ENCODE measurements at places on chromosomes 4 and X.

- no peak for DNase-seq
Observed at GRCh38 chr4:1235381-1236102, 13.4 kb downstream of the CTBP1 start.

DNA sequence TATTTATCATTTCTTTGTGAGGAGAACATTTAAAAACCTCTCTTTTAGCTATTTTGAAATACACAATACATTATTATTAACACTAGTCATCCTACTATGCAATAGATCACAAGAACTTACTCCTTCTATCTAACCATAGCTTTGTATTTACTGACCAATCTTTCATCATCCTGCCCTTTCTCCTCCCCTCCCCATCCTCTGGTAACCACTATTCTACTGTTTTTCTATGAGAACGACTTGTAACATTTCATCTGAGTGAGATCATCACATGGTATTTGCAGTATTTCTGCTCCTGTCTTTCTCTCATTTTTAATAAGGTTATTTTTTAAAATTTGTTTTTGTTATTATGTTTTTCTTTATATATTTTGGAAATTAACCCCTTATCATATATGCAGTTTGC, 331.8 kb downstream of the TEX13C start:
- DNase-seq = no peak

- no peak for DNase-seq
Observed at GRCh38 chr4:74037076-74037955, 1.2 kb downstream of the CXCL3 start.

DNA sequence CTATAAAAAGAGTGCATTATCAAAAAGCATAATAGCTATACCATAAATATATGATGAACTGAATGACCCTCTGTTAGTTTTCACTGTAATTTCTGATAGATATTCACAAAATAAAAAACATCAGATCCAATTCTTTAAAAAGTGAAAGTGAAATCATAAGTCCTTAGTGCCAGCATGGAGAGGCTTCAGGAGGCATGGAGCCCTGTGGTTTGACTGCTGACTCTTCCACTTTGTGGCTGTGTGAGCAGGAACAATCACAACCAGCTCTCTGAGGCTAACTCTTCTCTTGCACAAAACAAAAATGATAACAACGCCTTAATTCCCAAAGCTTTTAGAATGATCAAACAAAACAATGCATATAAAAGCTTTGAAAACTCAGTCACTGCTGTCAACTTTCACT, 1143.9 kb downstream of the PDHA2 start:
- no peak for DNase-seq

GRCh38 chr4:958314-958665, 15.1 kb downstream of the DGKQ start:
- no peak for DNase-seq

DNA sequence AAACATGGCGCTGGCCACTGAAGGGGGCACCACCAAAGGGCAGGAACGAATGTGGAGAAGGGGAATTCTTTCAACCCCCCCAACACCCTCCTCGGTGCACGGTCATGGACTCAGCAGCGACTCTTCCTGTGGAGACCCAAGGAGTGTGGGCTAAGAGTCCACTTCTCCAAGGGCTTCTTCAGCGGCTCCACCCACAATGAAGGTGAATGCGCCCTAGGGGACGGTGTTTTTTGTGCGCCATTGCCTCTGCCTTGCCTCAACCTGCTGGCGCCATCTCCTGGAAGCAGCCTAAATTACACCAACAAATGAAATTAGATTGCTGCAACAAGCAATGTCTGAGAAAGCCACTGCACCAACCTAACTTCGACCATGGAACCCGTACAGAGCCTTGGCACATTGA, 169.2 kb upstream of the MAGEB18 start:
- DNase-seq = peak; percentile 62

- DNase-seq = no peak
Observed at GRCh38 chr4:40453912-40454311, 118.8 kb downstream of the CHRNA9 start.

DNA sequence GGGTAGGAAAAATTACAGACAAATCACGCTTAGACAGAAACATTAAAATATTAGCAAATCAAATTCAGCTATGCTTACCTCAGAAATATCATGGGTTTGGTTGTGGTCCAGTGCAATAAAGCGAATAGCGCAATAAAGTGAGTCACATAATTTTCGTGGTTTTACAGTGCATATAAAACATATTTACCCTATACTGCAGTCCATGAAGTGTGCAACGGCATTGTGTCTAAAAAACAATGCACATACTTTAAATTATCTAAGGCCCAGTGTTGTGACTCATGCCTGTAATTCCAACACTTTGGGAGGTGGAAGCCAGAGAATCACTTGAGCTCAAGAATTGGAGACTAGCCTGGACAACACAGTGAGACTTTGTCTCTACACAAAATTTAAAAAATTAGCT, 195.7 kb upstream of the IL1RAPL1 start:
- no peak for DNase-seq

- DNase-seq = peak; percentile 74
Observed at GRCh38 chr4:77240469-77241066, 83.6 kb downstream of the CCNG2 start.

- no peak for DNase-seq
Observed at GRCh38 chr4:184641022-184641421, 8.2 kb downstream of the CASP3 start.

DNA sequence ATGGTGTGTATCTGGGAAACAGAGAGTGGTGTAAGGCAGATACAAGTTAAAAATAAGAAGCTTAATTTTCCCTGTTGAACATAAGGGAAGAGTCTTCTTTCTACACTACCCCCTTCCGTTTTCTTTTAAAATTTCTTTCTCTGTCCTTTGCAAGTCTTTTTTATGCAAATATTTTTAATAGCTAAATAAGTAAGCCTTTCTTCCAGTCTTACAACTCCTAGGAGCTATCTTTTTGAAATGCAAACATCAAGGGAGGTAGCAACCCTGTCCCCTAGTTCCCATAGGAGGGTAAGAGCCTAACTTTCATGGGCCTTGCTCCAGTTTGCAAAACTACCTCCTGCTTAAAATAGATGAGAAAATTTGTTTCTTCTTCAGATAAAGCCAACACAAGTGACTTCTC, 121.5 kb downstream of the MBNL3 start:
- no peak for DNase-seq

- DNase-seq = no peak
Observed at GRCh38 chrX:27924261-27924660, 57.0 kb downstream of the DCAF8L1 start.

GRCh38 chr4:43242606-43243005, 350.1 kb downstream of the GRXCR1 start:
- no peak for DNase-seq

GRCh38 chrX:44071070-44071645, 98.0 kb upstream of the NDP start:
- DNase-seq = no peak

GRCh38 chr4:125115941-125116340, 198.8 kb upstream of the FAT4 start:
- no peak for DNase-seq

DNA sequence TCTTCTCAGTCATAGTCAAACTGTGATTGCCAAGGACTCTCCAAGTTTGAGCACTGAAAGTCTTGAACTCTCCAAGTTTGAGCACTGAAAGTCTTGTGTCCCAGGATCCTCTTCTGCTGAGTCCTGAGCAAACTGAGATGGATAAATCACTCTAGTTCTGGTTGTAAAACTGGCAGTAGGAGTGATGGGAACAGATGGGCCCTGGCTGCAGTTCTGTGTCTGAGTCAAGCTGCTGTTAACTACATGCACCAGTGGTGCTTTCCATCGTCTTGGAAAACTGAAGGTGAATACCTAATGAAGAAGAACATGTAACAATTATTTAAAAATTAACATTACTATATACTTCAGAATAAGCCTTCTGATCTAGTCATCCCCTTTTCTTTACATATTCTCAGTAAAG, 27.6 kb upstream of the KCNIP4 start:
- no peak for DNase-seq

GRCh38 chr4:140739971-140740370, 16.2 kb downstream of the TBC1D9 start:
- DNase-seq = no peak

DNA sequence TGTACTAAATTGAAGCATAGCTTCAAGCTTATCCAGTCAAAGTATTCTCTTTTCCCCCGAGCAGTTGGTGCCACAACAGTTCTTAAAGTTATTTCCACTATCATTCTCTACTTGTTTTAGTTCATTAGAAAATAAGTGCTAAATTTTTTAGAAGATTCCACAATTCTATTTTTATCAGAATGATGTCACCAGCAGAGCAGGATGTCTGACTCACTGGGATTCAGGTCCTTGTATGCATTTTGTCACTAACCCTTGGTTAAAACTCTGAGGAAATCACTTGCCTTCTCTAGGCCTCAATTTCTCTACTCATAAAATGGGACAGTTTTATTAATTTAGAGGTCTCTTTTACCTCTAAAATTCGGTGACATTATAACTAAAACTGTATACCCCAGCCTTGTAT, 3.4 kb downstream of the DDX53 start:
- no peak for DNase-seq

DNA sequence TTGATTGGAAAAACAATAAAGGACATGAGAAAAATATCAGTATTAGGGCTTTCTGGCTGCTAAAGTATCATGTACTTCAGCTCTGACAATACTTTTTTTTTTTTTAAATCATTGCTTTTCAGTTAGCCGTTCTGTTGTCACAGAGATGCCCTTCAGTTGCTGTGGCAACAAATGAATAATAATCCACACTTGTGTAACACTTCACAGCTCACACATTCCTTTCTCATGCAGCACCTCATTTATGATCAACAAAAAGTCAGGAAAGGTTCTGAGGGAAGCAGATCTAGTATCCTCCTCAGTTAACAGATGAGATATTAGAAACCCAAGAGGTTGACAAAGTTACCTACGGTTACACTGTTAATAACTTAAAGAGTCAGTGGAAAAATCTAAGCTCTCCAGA, 444.2 kb upstream of the SLIT2 start:
- DNase-seq = no peak

- no peak for DNase-seq
Observed at GRCh38 chr4:105327222-105327621, 146.6 kb downstream of the PPA2 start.

- no peak for DNase-seq
Observed at GRCh38 chr4:57055886-57056285, 54.3 kb downstream of the IGFBP7 start.

- DNase-seq = no peak
Observed at GRCh38 chr4:62814510-62815047, 1594.7 kb downstream of the TECRL start.

DNA sequence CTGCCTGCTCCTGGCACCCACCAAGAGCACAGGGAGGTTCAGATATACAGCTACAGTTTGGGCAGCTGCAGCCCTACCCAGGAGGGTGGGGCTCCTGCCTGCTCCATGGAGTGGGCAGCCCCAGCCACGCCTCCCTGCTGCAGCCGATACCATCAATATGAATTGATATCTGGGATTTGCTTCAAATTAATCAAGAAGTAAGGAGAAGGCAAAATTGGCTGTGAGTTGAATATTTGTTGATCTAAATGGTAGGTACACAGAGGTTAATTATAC, 31.2 kb upstream of the ZNF280C start:
- no peak for DNase-seq

DNA sequence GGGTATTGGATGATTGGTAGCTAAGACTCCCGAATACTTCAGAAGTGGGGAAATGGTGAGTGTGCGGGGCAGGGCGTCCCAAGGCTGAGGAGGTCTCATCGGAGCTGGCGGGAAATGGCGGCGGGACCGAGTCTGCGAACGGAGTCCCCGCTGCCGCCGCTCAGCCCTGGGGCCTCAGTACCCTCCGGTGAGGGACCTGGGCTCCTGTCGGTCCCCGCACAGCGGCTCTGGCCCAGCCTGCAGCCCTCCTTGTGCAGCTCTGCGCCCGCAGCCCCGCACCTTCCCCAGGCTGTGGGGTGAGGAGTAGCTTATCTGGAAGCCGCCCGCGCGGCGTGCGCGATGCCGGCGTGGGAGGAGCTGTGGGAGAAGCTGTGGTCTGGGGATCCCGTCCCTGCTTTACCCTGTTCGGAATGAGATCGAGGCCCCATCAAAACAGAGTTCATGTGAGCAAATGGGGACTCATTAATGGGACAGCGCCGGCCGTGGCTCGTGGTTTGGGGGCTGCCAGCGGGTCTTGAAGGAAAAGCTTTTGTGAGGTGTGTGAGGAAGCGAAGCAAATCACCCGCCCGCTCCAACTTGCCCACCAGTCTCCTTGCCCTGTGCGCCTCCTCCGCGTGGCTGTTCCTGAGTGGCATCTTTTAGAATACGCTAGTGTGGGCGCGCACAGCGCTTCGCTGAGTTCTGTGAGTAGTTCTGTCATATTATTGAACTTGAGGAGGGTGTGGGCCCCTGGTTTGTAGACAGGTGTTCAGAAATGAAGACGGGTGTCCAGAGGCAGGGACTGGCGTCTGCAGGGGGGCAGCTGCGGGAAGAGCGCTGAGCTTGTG, 531 bp downstream of the ZNF141 start:
- peak; percentile 69 for DNase-seq

DNA sequence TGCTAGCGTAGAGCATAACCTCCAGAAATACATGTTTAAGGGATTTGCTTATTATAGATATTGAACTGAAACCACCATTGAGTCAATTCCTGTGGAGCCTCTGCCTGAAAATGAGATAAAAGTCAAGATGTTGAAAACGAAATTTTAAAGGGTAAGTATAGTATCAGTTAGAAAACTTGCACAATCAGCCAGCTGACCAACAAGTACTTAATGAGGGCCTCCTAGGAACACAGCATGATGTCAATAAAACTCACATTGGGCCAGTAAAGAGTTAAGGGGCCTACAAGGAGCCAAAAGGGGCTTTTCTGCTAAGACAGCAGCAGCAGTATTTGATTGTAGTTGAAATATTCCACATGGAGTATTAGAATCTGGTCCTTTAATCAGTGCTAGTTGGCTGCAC, 314.1 kb upstream of the PPARGC1A start:
- DNase-seq = no peak

- no peak for DNase-seq
Observed at GRCh38 chr4:10078481-10079233, 37.9 kb downstream of the WDR1 start.

GRCh38 chr4:78720994-78721677, 55.0 kb upstream of the BMP2K start:
- no peak for DNase-seq

DNA sequence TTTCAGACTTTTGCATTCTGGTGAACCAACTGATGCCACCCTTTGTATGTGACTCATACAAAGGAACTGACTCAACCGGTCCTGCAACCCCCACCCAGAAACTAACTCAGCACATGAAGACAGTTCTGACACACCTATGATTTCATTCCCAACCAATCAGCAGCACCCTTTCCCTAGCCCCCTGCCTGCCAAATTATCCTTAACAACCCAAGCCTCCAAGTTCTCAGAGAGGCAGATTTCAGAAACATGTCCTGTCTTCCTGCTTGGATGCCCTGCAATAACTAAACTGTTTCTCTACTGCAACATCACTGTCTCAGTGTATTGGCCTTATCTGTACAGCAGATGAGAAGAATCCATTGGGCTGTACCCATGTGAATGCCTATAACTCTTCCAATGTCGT, 284.7 kb downstream of the CAMK2D start:
- no peak for DNase-seq

All from NCI-H1417 (cell line).